ENCODE measurements at places on chromosomes 6 and 20. TPM values are rescaled to one million over a fixed set of nuclear protein-coding genes. Genes with fewer than 3 reads are reported as not detected.

- no peak for DNase-seq
Measured at GRCh38 chr6:24430086-24430485, 27.4 kb downstream of the MRS2 start.

- DNase-seq = no peak
Measured at GRCh38 chr6:32655203-32655710, 11.2 kb downstream of the HLA-DQB1 start.

DNA sequence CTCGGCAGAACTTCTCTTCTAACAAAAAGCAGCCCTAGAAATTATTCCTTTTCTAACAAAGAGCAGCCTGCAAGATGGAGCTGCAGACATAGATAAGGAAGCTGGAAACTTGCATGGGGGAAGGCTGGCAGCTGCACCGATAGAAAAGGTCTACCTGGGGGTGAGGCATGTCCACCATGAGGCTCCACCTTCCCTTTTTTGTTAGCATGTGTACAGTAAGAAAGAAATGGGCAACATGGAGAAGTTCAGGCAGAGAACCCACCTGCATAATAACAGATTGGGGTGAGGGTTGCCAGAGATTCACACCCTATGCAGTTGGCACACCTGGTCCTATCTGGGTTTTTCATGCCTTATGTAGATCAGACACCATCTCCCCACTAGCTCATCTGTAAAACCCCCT is 25.4 kb downstream of the ZNF311 start:
- DNase-seq = no peak

The PFDN6 gene
- 74.6 TPM for polyA plus RNA-seq

The HLA-DQA1 gene
- polyA plus RNA-seq = 2.6 TPM

The IL17F gene
- polyA plus RNA-seq = 0.27 TPM
